Stimulated activated CD4-positive, alpha-beta T cell treated with anti-CD3 and anti-CD28 coated beads, Interleukin-15, amount 100 ng/mL, for 1 hour (primary cell): ENCODE measurements at places on chromosomes 7 and 10.

DNA sequence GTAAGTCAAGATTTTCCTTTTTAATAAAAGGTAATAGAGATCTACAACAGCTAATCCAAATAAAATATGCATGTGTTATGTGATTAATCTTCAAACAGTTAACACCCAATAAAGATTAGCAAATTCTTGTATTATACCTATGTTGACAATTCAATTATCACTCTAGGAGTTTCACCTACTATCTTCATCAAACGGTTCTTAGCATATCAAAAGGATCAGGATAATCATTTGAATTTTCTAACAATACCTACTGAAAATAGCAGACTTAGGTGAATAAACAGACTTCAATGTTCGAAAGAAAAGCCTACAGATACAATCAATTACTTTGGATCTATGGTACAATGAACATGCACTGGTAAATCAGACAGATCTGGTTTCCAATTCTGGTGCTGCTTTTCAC is 268.3 kb downstream of the CACNA2D1 start:
- no peak for DNase-seq

- DNase-seq: no peak
These were observed 8.4 kb upstream of the LFNG start for GRCh38 chr7:2510909-2511768.

GRCh38 chr7:116277070-116277469 is 66.7 kb downstream of the TES start:
- no peak for DNase-seq

- no peak for DNase-seq
These were observed 294.2 kb upstream of the ZMIZ1 start for GRCh38 chr10:78774614-78774998.

GRCh38 chr10:79230850-79231249 is 116.4 kb upstream of the PPIF start:
- no peak for DNase-seq

DNA sequence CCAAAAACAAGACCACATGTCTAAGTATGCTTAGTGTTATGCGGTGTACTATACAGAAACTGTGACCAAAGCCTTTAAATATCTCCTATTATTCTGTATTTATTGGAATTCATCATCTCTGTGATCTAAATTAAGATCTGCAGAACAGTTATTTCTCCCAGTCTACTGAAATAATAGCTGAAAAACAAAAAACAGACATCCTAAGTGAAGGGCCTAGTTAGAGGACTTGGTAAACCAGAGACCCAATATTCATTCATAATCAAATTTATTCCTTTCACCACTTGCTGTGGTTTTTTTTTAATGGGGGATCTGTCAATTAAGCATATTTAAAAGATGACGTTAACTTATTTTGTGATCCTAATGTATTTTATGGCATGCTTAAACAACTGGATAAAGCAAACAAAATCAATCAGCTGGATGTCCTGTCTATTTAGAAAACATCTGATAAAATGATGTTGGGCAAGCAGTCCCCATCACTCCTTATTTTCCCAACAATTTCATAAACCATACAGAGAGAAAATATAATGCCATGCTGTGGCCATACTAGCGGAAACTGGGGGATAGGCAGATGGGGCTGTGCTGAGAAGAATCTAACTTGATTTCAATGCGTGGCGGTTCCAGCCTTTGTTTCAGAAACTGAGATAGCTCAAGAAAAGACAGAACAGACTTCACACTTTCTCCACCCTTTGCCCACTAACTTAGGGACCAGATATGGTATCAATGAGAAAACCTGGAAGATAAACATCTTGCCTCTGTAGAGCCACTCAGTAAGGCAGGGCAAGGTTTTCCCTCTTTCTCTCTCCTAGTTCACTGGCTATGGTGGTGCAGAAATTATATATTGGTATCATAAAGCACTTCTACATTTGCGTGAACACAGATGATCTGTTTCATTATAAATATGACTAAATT is 32.9 kb downstream of the ICA1 start:
- DNase-seq: no peak

DNA sequence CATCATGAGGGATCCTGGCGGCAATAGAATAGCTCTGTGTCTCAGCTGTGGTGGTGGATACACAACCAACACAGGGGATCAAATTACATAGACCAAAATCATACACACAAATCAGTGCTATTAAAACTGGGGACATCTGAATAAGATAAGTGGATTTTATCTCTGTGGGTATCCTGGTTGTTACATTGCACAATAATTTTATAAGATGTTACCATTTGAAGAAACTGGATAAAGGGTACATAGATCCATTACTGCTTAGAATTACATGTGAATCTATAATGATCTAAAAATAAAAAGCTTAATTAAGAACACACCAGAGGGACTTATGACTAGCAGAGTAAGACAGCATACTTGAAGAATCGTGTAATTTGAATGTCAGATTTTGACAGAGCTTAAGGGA is 8.2 kb upstream of the FAM3C start:
- no peak for DNase-seq

- DNase-seq: no peak
These were observed 1.4 kb downstream of the BCCIP start for GRCh38 chr10:125824736-125825135.

GRCh38 chr7:5050676-5051075 is 5.0 kb downstream of the RBAK start:
- DNase-seq: no peak

DNA sequence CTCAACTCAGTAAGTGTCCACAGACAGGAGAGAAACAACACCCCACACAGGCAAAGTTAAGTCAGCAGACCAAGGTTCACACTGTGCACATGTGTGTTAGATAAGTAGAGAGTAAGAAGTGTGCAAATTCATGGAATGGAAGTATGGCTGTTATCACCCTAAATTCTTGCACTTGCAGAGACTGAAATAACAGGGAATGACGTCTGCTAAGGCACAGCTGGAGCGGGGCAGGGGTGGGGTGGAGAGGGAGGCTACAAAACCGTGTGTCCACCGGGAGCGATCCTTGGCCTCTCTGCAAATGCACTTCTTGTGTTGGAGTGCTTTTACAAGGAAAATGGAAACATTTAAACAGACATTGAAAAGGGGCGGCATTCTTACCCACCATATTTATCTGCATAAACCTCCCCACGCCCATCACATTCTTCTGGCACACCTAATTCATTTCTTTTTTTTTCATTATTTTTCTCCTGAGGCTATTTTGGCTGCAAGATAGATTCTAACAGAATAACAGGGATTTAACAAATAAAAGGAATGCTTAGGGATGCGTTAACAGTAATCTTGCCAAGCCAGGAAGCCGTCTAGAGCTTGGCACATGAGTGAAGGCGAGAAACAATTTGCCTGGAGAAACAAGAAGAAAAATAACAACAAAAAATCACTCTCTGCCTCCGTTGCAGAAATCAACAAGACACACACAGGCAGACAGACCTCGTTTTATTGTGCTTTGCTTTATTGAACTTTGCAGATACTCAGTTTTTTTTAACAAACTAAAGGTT is 30.1 kb downstream of the TNS3 start:
- DNase-seq: no peak

- no peak for DNase-seq
These were observed 26.0 kb downstream of the CCM2 start for GRCh38 chr7:45026013-45026412.

- no peak for DNase-seq
These were observed 29.9 kb downstream of the CYTH3 start for GRCh38 chr7:6242561-6242960.

GRCh38 chr7:155084969-155085368 is 14.8 kb downstream of the HTR5A start:
- DNase-seq: no peak

GRCh38 chr7:155129789-155130188 is 59.7 kb downstream of the HTR5A start:
- DNase-seq: no peak

GRCh38 chr7:22543169-22543568 is 43.2 kb upstream of the STEAP1B start:
- no peak for DNase-seq

DNA sequence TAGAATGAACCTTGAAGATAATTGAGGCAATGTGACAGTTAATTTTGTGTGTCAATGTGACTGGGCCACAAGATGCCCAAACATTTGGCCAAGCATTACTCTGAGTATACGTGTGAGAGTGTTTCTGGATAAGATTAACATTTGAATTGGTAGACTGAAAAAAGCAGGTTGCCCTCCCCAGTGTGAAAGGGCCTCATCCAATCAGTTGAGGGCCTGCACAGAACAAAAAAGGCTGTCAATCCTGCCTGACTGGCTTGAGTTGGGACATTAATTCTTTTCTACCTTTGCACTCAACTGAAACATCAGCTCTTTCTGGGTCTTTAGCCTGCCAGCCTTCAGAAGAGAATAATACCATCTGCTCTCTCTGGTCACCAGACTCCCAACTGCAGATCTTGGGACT is 56.6 kb upstream of the PDE1C start:
- no peak for DNase-seq

GRCh38 chr7:15915686-15916293 is 229.3 kb upstream of the MEOX2 start:
- no peak for DNase-seq

GRCh38 chr10:36157486-36157885 is 515.4 kb upstream of the FZD8 start:
- DNase-seq: no peak

- no peak for DNase-seq
These were observed 163.9 kb upstream of the PPP1R3A start for GRCh38 chr7:114082642-114083165.

GRCh38 chr7:130463553-130464434 is 23.0 kb upstream of the CEP41 start:
- DNase-seq: no peak

GRCh38 chr7:91226411-91226810 is 37.8 kb upstream of the FZD1 start:
- DNase-seq: no peak

DNA sequence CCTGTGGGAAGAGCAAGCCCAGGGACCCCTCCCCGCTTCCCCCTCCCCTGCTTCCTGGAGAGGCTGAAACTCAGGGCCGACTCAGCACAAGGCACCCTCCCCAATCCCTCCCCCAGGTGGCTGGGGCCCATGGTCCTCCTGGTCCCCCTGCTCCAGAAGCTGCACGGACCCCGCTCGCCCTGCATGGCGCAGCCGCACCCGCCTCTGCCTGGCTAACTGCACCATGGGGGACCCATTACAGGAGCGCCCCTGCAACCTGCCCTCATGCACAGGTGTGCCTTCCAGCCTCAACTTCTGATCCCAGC is 19.7 kb upstream of the ZNF862 start:
- DNase-seq: no peak

DNA sequence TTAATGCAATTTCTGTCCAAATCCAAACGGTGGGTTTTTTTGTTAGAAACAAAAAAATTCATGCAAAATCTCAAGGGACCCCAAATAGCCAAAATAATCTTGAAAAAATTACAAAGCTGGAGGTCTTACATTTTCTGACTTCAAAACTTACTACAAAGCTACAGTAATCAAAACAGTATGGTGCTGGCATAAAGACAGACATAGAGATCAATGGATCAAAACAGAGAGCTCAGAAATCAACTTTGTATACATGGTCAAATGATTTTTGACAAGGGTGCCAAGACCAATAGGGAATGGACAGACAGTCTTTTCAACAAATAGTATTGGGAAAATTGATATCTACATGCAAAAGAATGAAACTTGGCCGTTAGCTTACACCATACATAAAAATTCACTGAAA is 21.7 kb upstream of the CYP3A4 start:
- no peak for DNase-seq
